ENCODE measurements at places on chromosomes 13 and 19. TPM values are rescaled to one million over a fixed set of nuclear protein-coding genes. Genes with fewer than 3 reads are reported as not detected.

The LGALS14 gene
- polyA plus RNA-seq: not detected

The ANGPTL4 gene
- polyA plus RNA-seq: 39.9 TPM

The PGLYRP1 gene
- polyA plus RNA-seq: not detected

The RFPL4AL1 gene
- not detected for polyA plus RNA-seq

The CEACAM21 gene
- polyA plus RNA-seq: not detected

The FCGBP gene
- not detected for polyA plus RNA-seq

The CRLF1 gene
- polyA plus RNA-seq: 9.9 TPM

The CRX gene
- not detected for polyA plus RNA-seq

The LIPE gene
- 1.1 TPM for polyA plus RNA-seq

The FSD1 gene
- 5.8 TPM for polyA plus RNA-seq

The GPC6 gene
- polyA plus RNA-seq: 14.4 TPM

The PCDH9 gene
- 0.39 TPM for polyA plus RNA-seq

The ZFP82 gene
- polyA plus RNA-seq: 9.7 TPM

The PSG11 gene
- 0.85 TPM for polyA plus RNA-seq

The LILRB3 gene
- polyA plus RNA-seq: 0.13 TPM

The TSSK6 gene
- polyA plus RNA-seq: 0.95 TPM

The CCNE1 gene
- polyA plus RNA-seq: 5.1 TPM

The PCSK4 gene
- polyA plus RNA-seq: 0.43 TPM

The RGCC gene
- polyA plus RNA-seq: 33.3 TPM

The FGF9 gene
- 0.39 TPM for polyA plus RNA-seq

The ZIM2 gene
- not detected for polyA plus RNA-seq

The APOE gene
- polyA plus RNA-seq: 0.87 TPM

The C19orf38 gene
- 0.42 TPM for polyA plus RNA-seq

The HCST gene
- polyA plus RNA-seq: 11.3 TPM

The TEX101 gene
- polyA plus RNA-seq: not detected

The FUT1 gene
- not detected for polyA plus RNA-seq

The VSTM1 gene
- not detected for polyA plus RNA-seq

The ERFL gene
- polyA plus RNA-seq: not detected

The CLEC17A gene
- polyA plus RNA-seq: not detected

The CEACAM8 gene
- not detected for polyA plus RNA-seq

The USHBP1 gene
- not detected for polyA plus RNA-seq

The ETFB gene
- polyA plus RNA-seq: 146 TPM

The MAP2K2 gene
- 32.3 TPM for polyA plus RNA-seq

The CGB5 gene
- 1.3 TPM for polyA plus RNA-seq

The ELAVL3 gene
- polyA plus RNA-seq: not detected

The PPP1R13L gene
- polyA plus RNA-seq: 6.2 TPM

The OR4F17 gene
- not detected for polyA plus RNA-seq

The N4BP2L1 gene
- 1.4 TPM for polyA plus RNA-seq

The GRIK5 gene
- not detected for polyA plus RNA-seq

The CYP4F11 gene
- polyA plus RNA-seq: not detected

The CAPS gene
- 7.0 TPM for polyA plus RNA-seq

The MBD3L3 gene
- not detected for polyA plus RNA-seq

The PRODH2 gene
- not detected for polyA plus RNA-seq

The FLT3LG gene
- polyA plus RNA-seq: 5.7 TPM

The PALM gene
- 0.32 TPM for polyA plus RNA-seq

The VSIG10L gene
- 1.4 TPM for polyA plus RNA-seq

The YJEFN3 gene
- 1.3 TPM for polyA plus RNA-seq

The CD70 gene
- polyA plus RNA-seq: 0.20 TPM

The LGI4 gene
- polyA plus RNA-seq: 0.49 TPM

The SLC25A41 gene
- not detected for polyA plus RNA-seq

Measured in GM23248 (cell line).